ENCODE measurements at places on chromosomes 12 and 14. TPM values are rescaled to one million over a fixed set of nuclear protein-coding genes. Genes with fewer than 3 reads are reported as not detected.

The ESRRB gene
- 3.5 TPM for total RNA-seq

The FAM90A1 gene
- total RNA-seq: not detected

GRCh38 chr14:69337984-69338383, 60.1 kb downstream of the ERH start:
- H3K36me3 ChIP-seq: no peaks in the 10 kb centered on the region
- H3K4me3 ChIP-seq: no peak overlapping the region
- H3K4me1 ChIP-seq: no peaks in the 10 kb centered on the region
- H3K27ac ChIP-seq: no peak overlapping the region

The AKAP5 gene
- 0.18 TPM for total RNA-seq

- H3K4me3 ChIP-seq: no peak overlapping the region
- no peaks in the 10 kb centered on the region for H3K36me3 ChIP-seq
- H3K27ac ChIP-seq: no peak overlapping the region
- H3K27me3 ChIP-seq: peaks cover 1% of the 10 kb centered on the region
- no peak for DNase-seq
- H3K4me1 ChIP-seq: no peaks in the 10 kb centered on the region
These were observed 105.2 kb downstream of the DICER1 start for GRCh38 chr14:95052016-95052585.

GRCh38 chr14:49636866-49637265, 1.8 kb upstream of the DNAAF2 start:
- peaks cover 16% of the 10 kb centered on the region for H3K4me1 ChIP-seq
- peaks cover 26% of the 10 kb centered on the region for H3K36me3 ChIP-seq
- no peak overlapping the region for H3K4me3 ChIP-seq
- no peaks in the 10 kb centered on the region for H3K27me3 ChIP-seq
- no peak overlapping the region for H3K27ac ChIP-seq

Data from psoas muscle (tissue), 8 donors.